NCI-H2171 (cell line): ENCODE measurements at places on chromosomes 12 and 14.

DNA sequence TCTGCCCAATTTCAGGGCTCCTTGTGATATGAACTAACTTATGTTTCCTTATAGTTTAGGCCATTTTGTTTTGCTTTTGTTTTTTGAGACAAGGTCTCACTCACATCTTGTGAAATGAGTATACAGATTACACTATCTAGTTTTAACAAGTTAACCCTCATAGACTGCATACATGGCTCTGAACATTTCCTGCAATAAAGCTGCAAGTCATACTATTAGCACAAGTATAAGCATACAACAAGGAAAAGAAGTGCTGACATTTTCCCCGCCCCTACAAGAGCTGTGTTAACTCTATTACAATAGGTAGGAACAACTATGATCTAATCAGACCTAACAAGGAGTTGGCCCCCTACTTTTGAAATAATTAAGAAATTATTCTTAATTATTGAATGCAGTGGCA lies 35.9 kb downstream of the CCDC177 start:
- DNase-seq: no peak

GRCh38 chr12:106247674-106248311 lies at the start of gene CKAP4:
Gene CKAP4, minus strand, starts transcription at chr12:106248020. Its CDS starts 169 bp downstream, at chr12:106247851.
- peak; percentile 72 for DNase-seq

GRCh38 chr14:86510491-86510890 lies 980.5 kb downstream of the FLRT2 start:
- no peak for DNase-seq

DNA sequence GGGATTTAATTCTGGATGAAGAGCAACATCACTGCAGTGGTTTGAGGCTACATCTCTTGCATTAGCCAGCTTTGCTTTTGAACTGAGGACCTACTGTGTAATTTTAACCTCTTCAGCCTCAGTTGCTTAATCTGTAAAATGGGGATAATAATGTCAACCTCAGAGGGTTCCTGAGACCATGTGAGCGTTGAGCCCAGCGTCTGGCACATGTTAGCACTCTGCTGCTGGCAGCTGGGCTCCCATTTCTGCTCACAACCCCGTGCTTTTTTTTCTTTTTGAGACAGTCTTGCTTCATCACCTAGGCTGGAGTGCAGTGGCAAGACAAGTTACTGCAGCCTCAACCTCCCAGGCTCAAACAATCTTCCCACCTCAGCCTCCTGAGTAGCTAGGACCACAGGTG lies 31.6 kb downstream of the TESC start:
- peak; percentile 13 for DNase-seq

DNA sequence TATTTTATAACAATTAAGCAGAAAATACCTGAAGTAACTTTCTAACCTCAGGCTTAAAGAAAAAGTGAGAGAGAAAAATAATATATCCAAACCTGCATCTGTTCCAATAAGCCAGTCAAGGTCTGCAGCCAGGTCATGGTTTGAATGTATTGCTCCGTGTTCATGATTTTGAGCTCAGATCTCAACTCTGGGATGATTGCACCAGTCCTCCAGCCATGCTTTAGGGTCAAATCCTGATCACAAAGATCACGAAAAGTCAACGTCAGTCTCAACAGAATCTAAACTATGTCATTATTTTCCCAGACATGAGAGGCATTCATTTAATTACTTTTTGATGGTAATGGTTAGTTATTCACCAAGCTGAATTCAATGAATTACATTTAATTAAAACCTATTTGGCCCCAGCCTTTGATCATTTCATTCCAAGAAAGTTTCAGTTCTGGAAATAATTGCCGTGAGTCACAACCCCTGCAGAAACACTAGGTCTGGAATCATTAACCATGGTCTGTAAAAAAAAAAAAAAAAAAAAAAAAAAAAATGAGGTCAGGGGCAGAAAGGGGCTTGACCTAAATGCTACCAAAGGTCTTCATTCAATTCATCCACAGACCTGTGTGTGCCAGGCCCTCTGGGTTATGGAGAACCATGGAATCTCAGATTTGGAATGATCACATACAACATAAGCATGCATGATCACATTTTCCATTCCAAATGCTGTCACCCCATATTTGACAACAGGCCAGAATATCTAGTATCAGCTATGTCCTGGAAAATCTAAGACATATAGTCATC lies 55.6 kb downstream of the NT5DC3 start:
- DNase-seq: no peak

DNA sequence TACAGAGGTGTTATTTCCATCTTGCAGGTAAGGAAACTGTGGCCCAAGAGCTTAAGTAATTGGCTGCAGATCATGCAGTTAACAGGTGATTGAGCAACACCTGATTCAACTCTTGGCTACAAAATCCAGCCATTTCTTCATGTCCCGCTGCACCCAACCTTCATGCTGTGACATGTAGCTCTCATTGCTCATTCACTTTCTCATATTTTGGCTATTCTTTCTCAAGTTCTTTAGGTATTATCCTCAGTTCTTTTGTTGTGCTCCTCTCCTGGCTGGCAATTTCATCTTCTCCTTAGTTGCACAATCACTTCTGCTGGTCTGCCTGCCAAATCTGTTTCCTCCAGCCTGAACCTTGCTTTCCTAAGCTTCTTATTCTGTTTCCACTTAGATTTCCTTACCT lies 300.8 kb downstream of the SSPN start:
- no peak for DNase-seq

- DNase-seq: no peak
These were observed 208.0 kb upstream of the DIO2 start for GRCh38 chr14:80419345-80419744.

DNA sequence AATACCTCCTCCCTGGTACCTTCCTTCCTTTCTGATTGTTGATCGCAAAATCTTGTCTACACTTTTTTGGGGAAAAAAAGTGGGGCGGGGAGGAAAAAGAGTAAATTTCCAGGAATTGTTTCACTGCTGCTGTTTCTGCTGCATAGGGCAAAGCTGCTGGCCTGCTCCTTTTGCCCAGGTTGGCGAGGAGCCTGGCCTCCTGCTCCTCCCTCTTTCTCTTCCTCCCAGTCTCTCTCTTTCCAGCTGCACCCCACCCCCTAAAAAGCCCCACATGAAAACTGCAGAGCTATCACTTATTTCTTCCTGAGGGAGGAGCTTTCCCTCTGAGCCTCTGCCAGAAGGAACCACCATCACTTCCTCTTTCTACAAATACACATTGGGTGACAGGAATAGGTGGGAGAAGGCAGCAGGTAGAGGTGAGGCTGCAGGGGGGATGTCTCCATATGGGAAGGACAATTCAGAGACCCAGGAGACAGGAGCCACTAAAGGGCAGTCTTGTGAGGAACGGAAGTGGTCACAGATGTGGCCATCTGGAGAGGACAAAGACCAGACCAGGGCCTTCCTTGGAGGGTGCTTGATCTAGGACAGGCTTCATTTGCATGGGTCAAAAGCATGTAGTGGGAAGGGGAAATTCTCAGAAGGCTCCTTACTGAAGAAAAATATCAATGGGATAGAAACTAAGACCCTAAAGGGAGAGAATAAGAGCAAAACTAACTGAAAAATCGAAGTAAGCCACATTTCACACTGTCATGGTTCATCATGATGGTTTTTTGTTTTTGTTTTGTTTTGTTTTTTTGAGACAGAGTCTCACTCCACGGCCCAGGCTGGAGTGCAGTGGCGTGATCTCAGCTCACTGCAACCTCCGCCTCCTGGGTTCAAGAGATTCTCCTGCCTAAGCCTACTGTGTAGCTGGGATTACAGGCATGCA lies 14.8 kb downstream of the ZBTB39 start:
- no peak for DNase-seq

DNA sequence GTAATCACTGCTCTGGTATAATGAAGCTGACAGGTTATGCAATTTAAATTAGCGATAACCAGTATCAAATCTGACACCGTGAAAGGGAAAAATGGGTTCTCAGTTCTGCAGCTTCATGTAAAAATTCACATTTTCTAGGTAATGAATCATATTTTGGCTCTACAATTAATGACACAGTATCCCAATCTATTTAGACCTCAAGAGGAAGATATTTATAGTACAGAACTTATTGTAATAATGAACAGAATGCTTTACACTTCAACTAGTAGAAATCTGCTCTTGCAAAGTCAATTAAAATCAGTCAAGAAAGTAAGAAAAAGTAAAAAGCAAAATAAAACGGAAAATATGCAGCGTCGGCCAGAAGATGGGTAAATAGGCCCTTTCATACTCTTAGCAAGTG lies 24.3 kb downstream of the SEL1L start:
- DNase-seq: no peak

DNA sequence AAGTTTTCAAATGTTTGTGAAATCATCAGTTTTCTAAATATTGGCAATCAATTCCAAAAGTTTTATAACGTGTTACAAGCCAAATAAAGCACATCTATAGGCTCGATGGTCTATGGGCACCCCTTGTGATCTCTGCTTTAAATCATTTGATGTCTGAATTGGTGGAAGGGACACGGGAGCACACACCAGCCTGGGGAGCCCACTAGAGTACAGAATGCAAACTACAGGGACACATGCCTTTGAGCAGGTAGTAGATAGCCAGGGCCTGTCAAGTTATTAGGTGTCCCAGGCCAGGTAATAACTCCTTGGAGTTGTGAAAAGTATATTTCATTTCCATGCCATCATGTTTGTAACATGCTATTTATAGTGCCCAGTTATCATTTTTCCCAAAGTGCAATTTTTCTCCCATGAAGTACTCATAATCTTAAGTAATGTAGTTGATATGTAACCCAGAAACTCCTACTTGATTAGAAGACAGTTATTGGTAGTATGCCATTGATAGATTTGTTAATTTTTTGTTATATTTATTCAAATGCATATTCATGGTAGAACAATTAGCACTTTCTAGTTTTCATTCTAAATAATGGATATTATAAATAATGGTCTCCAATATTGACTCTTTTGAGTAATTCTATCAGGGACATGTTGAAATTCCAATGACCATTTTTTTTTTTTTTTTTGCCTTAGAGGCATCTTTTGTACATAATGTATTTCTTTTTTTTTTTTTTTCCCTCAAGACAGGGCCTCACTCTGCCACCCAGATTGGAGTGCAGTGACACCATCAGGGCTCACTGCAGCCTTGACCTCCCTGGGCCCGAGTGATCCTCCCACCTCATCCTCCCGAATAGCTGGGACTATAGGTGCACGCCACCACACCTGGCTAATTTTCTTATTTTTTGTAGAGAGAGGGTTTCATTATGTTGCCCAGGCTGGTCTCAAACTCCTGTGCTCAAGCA lies 96.9 kb upstream of the FGD4 start:
- DNase-seq: no peak

- DNase-seq: no peak
These were observed 182.2 kb downstream of the NOVA1 start for GRCh38 chr14:26415618-26416123.

- DNase-seq: no peak
These were observed 97.4 kb downstream of the LMNTD1 start for GRCh38 chr12:25455696-25456095.

GRCh38 chr14:76881348-76881747 lies 55.1 kb downstream of the LRRC74A start:
- no peak for DNase-seq

DNA sequence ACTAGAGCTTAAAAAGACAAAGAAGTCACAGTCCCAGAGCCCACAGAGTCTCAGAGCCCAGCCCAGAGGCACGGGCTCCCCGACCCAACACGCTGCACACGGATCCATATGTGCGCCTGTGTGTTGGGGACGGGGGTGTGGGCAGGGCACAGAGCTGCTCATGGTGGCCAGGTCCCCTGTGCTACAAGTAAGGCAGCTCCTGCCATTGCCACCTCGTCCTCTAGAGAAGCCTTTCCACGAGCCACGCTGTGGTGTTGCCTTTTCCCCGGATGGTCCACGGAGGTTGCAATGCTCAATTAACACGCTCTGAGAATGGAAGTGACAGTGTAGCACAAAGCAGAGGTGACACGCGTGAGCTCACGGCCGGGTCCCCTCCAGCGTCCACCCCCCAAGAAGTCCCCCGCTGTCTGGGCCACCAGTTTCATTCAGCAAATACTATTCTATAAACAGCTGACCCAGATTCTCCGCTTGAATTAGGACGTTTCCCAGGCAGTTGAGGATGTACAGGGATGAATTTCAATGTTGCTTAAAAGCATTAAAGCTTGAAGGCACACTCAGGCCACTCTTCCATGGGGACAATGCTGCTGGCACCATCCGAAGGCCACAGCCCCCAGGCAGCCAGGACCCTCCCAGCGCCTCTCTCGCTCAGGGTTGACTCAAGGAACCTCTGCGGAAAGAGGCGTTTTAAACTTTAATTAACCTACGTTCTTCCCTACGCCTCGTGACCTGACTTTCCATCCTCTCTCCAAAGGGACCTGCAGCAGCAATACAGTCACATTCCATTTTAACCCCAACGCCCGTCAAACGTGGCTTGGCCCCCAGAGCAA lies 22.7 kb upstream of the EIF5 start:
- no peak for DNase-seq

DNA sequence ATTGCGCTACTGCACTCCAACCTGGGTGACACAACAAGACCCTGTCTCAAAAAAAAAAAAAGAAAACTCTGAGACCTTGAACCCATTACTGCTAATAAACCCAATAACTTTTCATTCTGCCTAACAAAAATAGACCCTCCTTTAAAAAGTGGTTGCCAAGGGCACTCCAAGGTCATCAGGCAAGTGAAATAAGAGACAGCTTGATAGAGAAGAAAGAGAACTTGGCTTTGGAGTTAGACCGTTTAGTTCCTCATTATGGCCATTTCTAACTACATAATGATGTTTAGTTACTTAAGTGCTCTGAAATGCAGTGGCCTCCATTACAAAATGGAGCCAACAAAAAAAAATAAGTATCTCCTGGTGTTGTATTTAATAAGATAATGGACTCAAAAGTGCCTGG lies 55.9 kb downstream of the PHLDA1 start:
- DNase-seq: no peak

DNA sequence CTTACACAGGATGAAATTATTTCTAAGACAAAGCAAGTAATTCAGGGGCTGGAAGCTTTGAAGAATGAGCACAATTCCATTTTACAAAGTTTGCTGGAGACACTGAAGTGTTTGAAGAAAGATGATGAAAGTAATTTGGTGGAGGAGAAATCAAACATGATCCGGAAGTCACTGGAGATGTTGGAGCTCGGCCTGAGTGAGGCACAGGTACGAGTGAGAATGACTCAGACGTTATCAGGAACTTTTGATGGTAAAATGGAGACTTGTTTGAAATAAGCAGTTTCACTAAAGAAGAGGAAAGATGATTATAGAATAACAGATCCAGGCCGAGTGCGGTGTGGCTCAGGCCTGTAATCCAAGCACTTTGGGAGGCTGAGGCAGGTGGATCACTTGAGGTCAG lies 25.6 kb downstream of the KLC1 start:
- no peak for DNase-seq

DNA sequence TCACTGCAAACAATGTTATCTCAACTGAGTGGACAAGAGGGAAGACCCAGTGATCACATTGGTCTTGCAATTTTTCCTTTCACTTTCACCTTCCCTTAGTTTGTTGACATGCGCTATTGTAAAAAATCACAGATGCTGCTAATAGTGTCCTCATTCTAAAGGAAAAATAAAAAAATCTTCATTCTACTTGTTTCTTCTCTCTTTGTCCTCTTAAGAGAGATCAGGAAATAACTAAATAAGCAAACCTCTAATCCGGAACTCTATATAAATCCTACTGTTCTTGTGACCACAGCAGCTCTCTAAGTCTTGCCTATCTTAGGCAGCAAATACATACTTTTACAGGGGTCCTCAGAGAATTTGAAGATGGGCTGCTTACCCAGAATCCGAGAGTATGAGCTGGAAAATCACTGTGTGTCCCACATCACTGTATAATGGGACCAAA lies 257.7 kb downstream of the NAV3 start:
- no peak for DNase-seq
